ENCODE measurements at places on chromosomes 4 and X.

DNA sequence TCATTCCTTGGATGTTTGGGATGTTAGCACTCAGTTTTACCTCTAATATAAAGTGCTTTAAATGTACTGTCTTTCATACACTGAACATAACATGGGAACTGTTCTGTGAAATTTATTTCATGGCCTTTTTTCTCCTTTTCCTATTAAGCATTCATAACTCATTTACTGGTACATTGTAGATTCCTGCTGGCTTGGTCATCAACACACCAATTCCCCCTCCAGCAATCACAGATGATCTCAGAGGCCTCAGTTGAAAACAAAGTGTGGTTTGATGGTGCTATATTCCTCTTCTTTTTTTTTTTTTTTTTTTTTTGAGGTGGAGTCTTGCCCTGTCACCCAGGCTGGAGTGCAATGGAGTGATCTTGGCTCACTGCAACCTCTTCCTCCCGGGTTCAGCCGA is 61.9 kb upstream of the FAM47B start:
- no peak for DNase-seq

- DNase-seq, result no peak
Observed at GRCh38 chr4:119039779-119040178, 95.9 kb upstream of the MYOZ2 start.

DNA sequence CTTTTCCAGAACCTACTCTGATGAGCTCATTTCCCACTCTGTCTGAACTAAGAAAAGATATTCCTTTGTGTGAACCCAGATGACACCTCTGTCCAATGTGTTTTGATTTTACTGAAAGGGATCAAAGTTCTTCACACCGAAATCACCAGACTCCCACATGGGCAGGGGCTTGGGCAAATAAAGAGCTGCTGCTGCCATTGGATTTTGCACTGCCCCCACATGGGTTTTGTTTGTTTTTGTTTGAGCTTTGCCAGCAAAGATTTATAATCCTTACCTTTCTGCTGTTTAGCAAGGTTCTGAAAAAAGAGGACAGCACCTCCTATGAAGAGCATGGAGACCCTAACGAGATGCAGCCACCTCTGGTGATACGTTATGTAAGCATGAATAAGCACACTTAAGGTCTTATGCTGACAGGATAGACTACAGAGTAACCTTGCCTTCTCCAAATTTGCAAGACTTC is 44.3 kb downstream of the HSD17B13 start:
- no peak for DNase-seq

- no peak for DNase-seq
Observed at GRCh38 chr4:39900966-39901365, 76.7 kb downstream of the PDS5A start.

GRCh38 chr4:156660465-156660864 is 311.1 kb downstream of the PDGFC start:
- DNase-seq, result no peak
